ENCODE measurements at places on chromosomes 3 and 15. TPM values are rescaled to one million over a fixed set of nuclear protein-coding genes. Genes with fewer than 3 reads are reported as not detected.

Gene STRIT1
- total RNA-seq, result not detected

Gene CCDC50
- total RNA-seq, result 104 TPM

Gene ARPP21
- total RNA-seq, result 6.5 TPM

Gene SPINK8
- total RNA-seq, result not detected

Gene SST
- not detected for total RNA-seq

Gene SNTN
- total RNA-seq, result not detected

Gene PRSS50
- total RNA-seq, result not detected

Gene RHOV
- not detected for total RNA-seq

Gene SLC30A4
- total RNA-seq, result 11.5 TPM

Gene GRM7
- total RNA-seq, result not detected

Gene EXD1
- not detected for total RNA-seq

Gene MAGEL2
- under 0.01 TPM for total RNA-seq

Gene IQCH
- 3.1 TPM for total RNA-seq

Gene GPR171
- not detected for total RNA-seq

Gene INSYN1
- 1.5 TPM for total RNA-seq

Gene P2RY13
- total RNA-seq, result not detected

Gene ADAM10
- 141 TPM for total RNA-seq

Gene NR1I2
- not detected for total RNA-seq

Gene PYGO1
- 8.7 TPM for total RNA-seq

Gene LIPH
- 2.3 TPM for total RNA-seq

Gene ZNF385D
- 0.96 TPM for total RNA-seq

Gene TTLL13
- total RNA-seq, result not detected

Gene PCNP
- 101 TPM for total RNA-seq

Gene MYO1E
- total RNA-seq, result 196 TPM

Gene CKMT1B
- not detected for total RNA-seq

Gene CEP70
- total RNA-seq, result 26.8 TPM

Gene ISY1
- total RNA-seq, result 35.5 TPM

Gene GRK7
- not detected for total RNA-seq

Gene FBXO40
- total RNA-seq, result not detected

Gene C3orf49
- total RNA-seq, result not detected

Gene SKOR1
- under 0.01 TPM for total RNA-seq

Gene SNX22
- 0.19 TPM for total RNA-seq

Gene RAB6B
- 0.19 TPM for total RNA-seq

Gene OXSR1
- 40.6 TPM for total RNA-seq

Gene SLC27A2
- under 0.01 TPM for total RNA-seq

Gene SNAP23
- 110 TPM for total RNA-seq

Gene LDHAL6B
- total RNA-seq, result not detected

Gene LRTM1
- total RNA-seq, result not detected

Gene ASB14
- total RNA-seq, result not detected

Gene CCR9
- not detected for total RNA-seq

Gene SLC12A8
- 12.4 TPM for total RNA-seq

Gene RSRC1
- 47.1 TPM for total RNA-seq

Gene TMEM158
- 40.3 TPM for total RNA-seq

All from regular cardiac myocyte (primary cell).